ENCODE measurements at places on chromosomes 5 and 9. TPM values are rescaled to one million over a fixed set of nuclear protein-coding genes. Genes with fewer than 3 reads are reported as not detected.

The NMUR2 gene
- total RNA-seq = not detected

The CTNNA1 gene
- total RNA-seq = 305 TPM

The CEL gene
- 2.2 TPM for total RNA-seq

The NDUFS4 gene
- 183 TPM for total RNA-seq

DNA sequence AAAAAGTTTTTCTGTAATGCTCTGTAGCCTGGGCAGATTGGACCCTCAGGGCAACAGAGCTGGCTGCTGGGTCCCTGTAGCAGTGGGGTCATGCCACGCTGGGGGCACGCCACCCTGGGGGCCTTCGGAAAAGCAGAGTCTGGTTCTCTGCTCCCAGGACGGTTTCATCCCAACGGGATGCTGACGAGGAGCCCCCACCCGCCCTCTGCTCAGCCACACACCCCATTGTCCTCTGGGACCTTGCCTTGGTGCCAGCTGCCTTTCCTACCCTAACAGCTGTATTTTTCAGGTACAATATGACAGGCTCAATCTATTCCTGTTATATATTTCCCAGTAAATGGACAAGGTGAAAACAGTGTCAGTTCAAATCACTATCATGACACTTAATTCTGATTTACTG, 29.0 kb upstream of the MVB12B start:
- DNase-seq = no peak

DNA sequence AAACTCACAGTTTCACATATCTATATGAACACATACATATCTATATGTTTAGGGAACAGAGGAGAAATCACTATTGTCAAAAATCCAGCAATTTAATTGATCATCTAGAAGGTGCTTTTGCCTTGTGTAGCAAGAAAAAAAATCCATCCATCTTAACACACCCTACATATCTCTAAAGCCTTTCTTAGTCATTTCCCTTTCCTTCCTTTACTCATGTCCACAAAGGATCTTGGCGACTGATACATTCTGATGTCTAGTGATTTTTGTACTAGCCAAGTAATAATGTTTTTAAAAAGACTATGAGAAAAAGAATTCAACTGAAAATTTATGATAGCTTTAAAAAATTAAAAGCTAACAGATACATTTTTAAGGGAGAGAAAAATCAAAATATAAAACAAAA, 22.5 kb downstream of the ZDHHC21 start:
- no peak for DNase-seq

DNA sequence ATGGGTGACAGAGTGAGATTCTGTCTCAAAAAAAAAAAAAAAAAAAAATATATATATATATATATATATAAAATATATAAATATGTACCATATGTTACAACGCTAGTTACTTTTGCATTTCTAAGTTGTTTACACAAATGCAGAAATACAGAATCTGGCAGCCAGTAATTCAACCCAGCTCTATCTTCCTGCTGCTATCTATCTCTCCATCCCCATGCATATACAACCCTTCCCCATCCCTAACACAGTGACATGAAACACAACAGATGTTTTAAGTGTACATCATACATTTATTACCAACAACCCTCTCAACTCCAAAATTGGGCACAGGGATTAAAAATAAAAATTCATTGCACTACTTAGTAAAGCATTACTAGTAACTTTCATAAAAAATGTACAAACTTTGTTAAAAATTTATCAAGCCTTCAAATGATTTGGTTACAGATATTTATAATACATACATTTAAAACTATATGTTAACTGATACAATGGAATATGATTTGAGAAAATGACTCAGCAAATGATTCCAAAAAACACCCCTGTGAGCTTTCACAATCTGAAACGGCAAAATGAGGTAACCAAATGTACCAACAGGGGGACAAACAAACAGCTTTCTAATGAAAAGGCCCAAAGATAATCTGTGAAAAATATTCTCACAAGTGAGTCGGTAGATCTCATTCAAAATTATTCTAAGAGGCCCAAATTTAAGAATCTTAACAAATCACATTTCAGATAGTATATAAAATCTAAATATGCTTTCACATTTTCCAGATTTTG, 63.8 kb downstream of the RNF38 start:
- no peak for DNase-seq

DNA sequence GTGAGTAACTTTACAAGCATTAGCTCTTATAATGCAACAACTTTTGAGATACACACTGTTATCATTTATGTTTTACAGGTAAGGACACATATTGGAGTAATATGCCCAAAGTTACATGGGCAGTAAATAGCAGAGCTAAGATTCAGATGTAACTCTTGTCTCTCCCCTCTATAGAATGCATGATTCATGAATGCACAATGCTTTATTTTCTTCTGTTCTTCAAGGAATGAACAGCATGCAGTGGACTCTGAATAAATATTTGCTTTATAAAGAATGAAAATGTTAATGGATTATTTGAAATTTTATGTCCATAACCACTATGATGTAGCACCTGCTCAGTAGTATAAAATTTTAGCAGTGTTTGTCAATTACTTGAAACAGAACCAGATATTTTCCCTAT, 629.5 kb downstream of the KCTD16 start:
- no peak for DNase-seq
